Omental fat pad (tissue), 4 donors: ENCODE measurements at places on chromosomes 4 and X.
A peak's percentile ranks its signal among the peaks of the same experiment; 100 is the strongest.

DNA sequence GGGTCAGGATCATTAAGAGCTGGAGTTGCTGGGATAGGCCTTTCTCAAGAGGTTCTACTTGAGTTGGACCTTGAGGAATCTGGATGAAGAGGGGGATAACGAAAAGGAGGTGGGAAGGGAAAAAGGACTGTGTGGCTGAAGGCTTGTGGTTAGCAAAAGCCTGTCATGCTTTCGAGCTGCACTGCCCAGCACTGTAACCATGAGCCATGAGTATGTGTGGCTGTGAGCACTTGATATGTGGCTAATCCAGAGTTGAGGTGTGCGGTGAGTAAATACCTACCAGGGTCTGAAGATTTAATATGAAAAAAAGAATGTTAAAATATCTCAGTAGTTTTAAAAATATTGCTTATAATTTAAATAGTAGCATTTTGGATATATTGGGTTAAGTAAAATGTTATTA, 11.4 kb downstream of the TMEM165 start:
- no peak for DNase-seq

GRCh38 chr4:46388857-46389256, 1.1 kb downstream of the GABRA2 start:
- DNase-seq, result no peak

DNA sequence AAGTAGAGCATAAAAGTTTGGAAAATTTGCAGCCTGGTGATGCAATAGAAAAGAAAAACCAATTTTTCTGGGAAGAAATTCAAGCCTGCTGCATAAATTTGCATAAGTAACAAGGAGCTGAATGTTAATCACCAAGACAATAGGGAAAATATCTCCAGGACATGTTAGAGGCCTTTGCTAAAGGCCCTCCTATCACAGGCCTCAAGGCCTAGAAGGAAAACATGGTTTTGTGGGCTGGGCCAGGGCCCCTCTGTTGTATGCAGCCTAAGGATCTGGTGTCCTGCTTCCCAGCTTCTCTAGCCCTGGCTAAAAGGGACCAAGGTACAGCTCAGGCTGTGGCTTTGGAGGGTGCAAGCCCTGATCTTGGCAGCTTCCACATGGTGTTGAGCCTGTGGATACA, 6.2 kb upstream of the RTL3 start:
- DNase-seq, result no peak

- no peak for DNase-seq
These were observed 242.1 kb downstream of the ADAMTS3 start for GRCh38 chr4:72326692-72327632.

DNA sequence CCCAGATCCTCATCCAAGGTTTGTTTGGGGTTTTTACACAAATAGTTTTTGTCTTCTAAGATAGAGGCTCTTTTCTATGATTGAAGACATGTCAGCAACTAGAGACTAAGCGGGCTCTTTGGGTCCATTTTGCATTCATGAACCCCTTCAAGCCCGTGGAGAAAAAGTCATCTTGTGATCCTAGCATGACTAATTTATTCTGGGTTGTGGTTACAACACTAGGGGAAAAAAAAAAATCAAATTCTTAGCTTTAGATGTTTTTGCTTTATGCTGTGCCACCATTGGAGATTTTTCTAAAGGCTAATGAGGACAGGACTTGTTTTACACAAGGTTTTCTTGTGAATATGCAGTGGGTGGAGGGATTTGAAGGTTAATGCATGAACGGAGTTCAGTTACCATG, 440.0 kb downstream of the PCDH7 start:
- DNase-seq, result no peak

DNA sequence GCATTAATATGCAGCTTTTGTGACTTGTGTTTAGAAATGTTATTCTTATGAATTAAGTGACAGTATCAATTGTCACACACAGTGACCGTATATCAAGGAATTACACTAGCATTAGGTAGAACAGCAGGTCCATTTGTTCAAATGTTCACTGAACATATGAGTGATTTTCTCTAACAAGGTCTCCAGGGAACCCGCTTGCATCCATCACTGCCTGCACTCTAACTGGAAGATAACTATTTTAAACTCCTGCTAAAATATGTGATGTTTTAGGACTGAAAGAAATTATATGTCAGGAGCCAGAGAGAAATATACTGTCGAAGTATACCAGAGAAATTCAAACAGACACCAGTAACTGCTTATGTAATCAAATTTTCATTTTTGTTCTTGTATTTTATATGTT, 1395.7 kb downstream of the PCDH18 start:
- no peak for DNase-seq

- DNase-seq, result no peak
These were observed 3.2 kb upstream of the XKRX start for GRCh38 chrX:100931925-100932285.

DNA sequence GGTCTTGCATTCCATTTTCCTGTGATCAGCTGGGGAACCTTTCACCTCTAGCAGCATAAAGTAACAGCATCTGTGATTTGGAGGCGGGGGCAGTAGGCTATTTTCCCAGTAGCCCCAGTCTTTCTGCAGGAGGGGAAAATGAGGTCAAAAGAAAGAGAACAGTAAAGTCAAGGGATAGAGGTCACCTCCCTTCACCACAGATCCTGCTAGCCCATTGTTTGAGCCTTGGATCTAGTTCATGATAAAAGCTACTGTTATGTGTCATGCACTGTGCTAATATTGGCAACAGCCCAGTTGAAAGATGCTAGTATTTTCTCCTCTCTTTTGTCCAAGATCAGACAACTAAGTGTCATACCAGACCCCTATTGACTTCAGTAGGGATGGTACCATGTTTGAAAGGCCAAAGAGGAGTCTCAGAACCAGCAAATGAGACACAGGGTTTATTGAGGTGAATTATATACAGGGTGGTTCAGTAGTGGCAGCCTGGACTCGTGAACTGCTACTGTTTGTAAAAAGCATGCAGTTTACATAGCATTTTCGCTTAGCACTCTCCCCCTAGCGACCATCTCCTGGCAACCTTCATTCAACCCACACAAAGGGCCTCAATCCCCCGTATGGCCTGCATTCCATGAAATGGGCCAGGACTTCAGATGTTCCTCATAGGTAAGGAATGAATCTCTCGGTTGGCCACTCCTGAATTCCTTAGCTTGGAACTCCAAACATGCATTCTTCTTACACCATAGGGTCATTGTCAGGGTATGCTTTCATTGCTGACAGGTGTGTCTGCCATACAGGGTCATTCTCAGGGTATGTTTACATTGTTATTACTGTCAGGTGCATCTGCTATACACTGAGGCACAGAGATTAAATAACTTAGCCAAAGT, 170.0 kb upstream of the FRMPD4 start:
- no peak for DNase-seq

- DNase-seq, result no peak
These were observed 61.1 kb upstream of the MTM1 start for GRCh38 chrX:150507251-150507856.

DNA sequence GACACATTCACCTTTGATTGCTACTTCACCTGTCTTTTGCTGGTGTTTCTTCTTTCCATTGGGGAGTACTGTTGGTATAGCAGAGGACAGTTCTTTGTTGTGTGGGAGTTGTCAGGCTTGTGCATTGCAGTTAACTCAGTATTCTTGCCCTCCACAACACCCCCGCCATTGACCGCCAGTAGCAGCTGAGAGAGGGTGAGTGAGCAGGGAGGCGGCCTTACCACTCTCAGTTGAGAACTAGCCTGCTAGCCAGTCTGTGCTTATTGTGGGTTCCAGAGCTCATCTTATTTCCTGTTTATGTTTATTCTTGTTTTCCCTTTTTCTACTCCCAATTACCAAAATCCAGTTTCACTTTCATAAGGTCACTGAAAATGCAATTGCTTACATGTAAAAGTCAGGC, 52.2 kb downstream of the STIM2 start:
- DNase-seq, result no peak

GRCh38 chrX:29447867-29448266, 767.5 kb upstream of the MAGEB2 start:
- DNase-seq, result no peak

GRCh38 chr4:57018980-57019379, 40.3 kb downstream of the POLR2B start:
- no peak for DNase-seq

DNA sequence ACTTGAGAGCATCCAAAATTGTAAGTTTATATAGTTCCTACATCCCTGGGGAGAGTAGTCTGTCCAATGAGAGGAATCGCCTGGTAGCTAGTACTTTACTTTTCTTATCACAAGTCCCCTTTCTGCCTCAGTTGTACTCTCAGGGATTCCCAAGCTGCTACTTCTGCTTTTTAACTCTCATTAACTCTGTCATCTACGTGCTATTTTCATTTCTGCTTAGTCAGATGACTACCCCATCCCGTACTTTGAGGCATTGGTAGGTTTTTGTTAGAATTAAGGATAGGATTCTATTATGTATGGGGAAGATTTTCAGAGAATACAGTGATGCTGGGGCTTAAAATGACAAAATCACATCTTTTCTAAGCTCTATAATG, 24.7 kb downstream of the RBPJ start:
- no peak for DNase-seq

GRCh38 chrX:132908891-132909290, 49.5 kb downstream of the HS6ST2 start:
- DNase-seq, result no peak

- DNase-seq, result no peak
These were observed 122.9 kb downstream of the RS1 start for GRCh38 chrX:18548996-18549395.

DNA sequence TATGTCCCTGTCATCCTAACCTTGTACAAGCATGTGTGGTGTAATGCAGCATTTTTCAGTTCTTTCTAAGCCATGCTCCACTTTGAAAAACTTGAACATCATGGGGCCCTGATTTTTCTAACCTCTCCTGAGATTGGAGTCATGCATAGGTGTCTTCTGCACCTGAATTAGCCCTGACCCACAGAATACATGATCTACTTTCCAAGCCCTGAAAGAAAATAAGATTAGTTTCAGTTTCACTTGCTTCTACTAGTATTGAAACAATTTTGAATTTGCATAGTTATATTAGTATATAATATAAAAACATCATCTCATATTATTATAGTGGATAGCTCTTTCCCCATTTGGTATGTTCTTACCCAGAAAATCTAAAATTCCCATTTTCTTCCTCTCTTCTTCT, 178.2 kb downstream of the HS3ST1 start:
- DNase-seq, result no peak

DNA sequence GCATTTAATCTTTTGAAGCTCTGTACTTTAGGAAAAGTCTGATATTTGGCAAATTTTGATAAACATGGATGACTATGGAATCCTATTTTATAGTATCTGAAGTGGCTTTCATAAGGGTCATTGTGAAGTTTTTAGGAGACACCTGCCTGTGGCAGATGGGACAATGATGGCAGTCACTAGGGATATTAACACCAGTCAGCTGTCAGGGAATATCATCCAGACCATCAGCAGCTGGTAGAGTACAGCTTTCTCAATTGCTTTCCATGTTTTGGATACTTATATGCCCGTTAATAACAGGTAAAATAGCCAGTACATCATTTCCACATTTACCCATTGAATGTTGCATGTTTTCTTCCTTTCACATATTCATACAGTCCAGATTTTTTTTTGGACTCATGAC, 39.1 kb downstream of the NPNT start:
- DNase-seq, result no peak

GRCh38 chr4:149972407-149972806, 105.8 kb upstream of the DCLK2 start:
- no peak for DNase-seq

DNA sequence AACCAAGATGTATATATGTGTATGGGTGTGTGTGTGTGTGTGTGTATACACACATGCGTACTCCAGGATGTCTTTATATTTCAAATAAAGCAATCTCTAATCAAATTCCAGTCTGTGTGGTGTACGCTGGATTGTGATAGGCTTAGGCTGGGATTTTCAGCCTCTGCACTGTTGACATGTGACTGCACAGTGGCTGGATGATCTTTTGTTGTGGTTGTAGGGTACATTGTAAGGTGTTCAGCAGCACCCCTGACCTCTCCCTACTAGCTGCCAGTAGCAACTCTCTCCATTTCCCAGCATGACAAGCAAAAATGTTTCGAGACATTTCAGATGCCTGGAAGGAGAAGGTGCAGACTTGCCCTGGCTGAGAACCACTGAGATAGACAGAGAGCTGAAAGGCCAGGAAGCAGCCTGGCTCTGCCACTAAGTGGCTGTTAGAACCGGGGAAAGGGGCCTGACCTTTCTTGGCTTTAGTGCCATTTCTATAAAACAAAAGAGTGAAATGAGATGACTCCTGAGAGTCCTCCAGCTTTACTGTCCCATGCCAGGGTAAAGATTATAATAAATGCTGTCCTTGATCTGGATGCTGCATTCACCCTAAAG, 10.5 kb downstream of the PGM2 start:
- no peak for DNase-seq

GRCh38 chrX:20685652-20686051, 418.9 kb upstream of the RPS6KA3 start:
- DNase-seq, result no peak

- DNase-seq, result no peak
These were observed 12.0 kb downstream of the ZFYVE28 start for GRCh38 chr4:2406406-2406805.

GRCh38 chr4:37393321-37393720, 148.8 kb downstream of the NWD2 start:
- DNase-seq, result no peak

DNA sequence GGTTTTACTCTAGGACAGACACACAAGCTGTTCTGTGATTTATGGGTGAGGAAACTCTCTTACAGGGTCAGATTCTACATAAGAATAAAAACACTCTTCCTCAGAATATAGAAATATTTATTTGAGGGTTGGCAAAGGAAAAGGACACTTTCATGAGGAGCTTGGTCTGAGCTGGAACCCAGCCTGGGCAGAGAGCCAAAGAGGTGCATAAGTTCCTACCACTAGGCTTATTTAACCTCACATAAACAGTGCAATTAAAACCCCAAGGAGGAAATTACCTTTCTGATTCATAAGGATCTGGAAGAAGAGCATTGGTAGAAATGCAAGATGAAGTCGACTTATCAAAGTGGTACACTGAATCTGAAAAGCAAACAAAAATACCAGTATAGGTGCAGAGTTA, 32.9 kb downstream of the SETD7 start:
- DNase-seq, result no peak

GRCh38 chr4:188109157-188109755, at the start of gene TRIML2:
TSS of gene TRIML2 (minus strand) at chr4:188109603. CDS start at chr4:188105368, 4,235 bp downstream.
- no peak for DNase-seq

DNA sequence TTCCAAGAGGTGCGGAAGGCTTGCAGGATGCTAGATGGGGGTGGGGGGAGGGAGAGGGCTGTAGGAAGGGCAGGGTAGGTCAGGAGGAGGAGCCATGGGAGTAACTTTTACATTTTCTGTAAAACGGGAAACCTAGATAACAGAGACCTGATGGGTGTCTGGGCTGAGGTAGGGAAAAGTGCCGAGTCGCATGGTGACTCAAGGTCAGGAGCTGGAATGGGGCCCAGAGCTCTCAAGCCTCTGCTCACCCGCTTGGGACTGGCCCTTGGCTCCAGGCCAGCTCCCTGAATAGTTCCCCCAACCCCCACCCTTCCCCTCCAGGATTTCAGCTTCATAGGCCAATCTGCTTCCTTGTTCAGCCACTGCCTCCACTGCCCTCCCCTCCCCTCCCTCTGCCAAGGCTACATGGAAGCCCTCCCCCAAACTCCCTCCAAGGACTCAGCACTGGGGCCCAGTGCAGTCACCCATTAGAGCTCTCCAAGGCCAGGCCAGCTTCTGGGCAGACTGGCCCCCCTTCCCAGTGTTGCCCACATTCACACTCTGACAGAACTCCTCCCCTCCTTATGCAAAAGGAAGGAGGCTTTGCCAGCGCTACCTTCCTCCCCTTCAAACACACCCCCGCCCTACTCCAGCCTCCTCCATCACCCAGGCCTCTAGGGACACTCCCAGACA, 43.6 kb downstream of the TSC22D3 start:
- DNase-seq, result peak; percentile 67
